ENCODE measurements at places on chromosomes 1 and 21. TPM values are rescaled to one million over a fixed set of nuclear protein-coding genes. Genes with fewer than 3 reads are reported as not detected.
A peak's percentile ranks its signal among the peaks of the same experiment; 100 is the strongest.

DNA sequence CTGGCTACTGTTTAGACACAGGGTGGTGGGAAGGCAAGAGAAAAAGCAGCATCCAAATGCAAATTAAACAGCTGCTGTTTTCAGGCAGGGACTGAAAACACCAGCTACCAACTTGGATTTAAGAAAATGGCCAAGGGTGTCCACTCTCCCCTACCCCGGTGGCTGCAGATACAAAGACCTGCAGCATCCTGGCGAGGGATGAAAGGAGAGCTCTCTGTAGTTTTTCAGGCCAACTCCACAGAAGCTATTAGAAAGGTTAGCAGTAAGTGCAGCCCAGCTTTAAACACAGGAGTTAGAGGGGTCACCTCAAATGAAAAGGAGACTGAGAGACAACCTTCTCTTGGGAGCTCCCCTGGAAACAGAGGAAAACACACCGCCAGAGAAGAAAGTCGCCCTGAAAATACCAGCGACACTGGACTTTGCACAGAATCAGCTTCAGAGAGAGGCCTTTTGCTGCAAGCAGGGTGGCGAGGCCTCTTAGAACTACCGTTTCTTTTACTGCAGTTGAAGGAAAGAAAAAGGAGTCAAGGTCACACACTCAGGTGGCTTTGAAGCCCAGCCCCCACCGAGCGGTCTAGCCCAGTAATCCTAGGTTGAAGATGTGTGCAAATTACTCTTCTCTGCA lies 74.4 kb upstream of the TIAM1 start:
- DNase-seq: no peak

SPATA46 gene
- total RNA-seq: not detected

FAM131C gene
- total RNA-seq: not detected

GRCh38 chr1:1554926-1555915 lies 14.8 kb upstream of the TMEM240 start:
- DNase-seq: no peak

PGM1 gene
- total RNA-seq: 41.6 TPM

DNA sequence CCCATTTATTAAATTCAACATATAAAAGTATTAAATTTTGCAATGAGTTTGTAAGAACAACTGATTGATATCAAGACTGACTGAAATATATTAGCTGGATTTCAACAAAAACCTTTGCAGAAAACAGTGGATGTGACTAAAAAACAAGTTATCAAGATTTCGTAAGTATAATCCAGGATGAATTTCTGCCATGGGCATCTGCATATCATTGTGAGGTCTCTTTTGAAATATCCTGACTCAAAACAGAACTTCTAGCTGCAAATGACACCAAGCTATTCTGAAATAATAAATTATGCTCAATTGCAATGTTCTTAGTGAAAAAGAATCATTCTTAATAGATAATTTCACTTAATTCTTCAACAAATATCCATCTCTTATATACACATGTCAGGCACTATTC lies 52.6 kb downstream of the CD34 start:
- no peak for DNase-seq

GRCh38 chr1:211924256-211924655 lies 93.7 kb upstream of the LPGAT1 start:
- DNase-seq: no peak

DNA sequence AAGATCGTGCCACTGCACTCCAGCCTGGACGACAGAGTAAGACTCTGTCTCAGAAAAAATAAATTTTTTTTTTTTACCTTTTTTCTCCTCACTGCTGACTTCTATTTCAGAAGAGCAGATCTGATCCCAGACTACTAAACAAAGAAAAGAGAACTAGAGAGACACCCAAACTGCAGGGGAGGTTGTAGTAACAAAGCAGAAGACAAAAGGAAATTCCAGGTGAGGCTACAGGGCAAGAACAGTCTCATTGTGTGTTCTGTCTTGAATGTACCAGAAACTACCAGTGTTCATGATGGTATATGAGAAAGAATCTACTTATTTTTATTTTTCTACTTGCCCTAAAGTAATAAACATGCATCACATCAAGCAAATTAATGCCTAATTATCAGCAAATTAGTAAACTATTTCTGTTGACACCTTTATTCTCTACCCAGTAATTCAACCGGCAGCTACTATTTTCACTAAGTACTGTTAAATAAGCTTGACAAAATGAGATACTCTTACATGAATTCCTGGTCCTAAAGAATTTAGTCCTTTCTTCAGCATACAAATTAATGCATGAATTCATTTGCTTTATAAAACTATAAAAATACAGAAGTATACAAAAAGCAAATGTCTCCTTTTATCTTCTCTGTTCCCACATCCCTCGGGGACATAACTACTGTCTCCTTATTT lies 40.6 kb downstream of the ARID4B start:
- DNase-seq: no peak

DNA sequence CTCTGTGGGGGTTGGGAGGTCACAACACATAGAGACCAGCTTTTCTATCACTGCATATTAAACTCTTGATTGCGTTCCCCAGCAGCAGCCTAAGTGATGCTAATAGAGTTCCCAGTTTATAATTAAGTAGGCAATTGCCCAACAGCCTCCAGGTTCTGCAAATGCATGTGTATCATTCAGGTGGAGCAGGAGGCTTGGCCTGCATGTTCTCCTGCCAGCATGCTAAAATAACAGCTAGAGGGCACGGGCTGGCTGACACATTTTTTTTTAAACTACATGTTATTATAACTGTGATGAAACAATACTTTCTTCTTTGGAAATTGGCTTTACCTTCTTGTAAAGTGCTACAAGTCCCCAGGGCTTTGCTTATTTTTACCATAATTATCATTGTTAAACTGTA lies 10.4 kb downstream of the TCHH start:
- DNase-seq: no peak

- no peak for DNase-seq
Observed at GRCh38 chr1:6948861-6949260, 163.6 kb downstream of the CAMTA1 start.

LCE1F gene
- 23.4 TPM for total RNA-seq

DNA sequence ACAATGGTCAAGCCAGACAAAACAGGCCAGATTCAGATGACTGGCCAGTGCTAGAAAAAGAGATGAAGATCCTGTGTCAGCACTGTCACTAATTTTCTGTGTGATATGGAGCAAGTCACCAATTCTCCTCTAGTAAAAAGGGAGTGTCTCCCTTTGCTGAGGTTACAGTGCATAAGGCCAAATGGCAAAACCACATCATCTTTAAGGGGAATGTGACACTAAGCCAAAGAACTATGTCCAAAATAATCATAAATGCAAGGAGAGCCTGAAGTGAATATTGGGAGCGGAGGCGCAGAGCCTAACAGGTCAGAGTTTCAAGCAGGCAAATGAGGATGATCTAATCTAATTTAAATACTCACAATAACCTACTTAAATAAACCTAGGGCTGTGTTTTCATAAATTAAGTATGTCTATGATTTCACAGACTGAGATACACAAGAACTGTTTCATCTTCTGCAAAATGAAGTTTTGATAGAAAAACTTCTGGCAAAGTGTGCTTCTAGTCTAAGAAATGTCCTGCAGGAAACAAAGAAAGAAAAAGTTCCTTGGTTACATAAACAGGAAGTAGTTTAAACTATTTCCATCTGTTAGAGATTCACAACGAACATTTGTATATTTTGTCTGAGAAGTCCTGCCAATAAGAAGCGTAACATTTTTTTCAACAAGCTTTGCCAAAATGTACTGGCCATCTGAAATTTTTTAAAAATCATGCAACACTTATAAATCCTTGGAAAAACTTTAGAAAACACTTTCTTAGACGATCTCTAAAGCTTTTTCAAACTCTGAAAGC lies 290.2 kb downstream of the LRRC40 start:
- DNase-seq: no peak

PBX1 gene
- 34.6 TPM for total RNA-seq

DNA sequence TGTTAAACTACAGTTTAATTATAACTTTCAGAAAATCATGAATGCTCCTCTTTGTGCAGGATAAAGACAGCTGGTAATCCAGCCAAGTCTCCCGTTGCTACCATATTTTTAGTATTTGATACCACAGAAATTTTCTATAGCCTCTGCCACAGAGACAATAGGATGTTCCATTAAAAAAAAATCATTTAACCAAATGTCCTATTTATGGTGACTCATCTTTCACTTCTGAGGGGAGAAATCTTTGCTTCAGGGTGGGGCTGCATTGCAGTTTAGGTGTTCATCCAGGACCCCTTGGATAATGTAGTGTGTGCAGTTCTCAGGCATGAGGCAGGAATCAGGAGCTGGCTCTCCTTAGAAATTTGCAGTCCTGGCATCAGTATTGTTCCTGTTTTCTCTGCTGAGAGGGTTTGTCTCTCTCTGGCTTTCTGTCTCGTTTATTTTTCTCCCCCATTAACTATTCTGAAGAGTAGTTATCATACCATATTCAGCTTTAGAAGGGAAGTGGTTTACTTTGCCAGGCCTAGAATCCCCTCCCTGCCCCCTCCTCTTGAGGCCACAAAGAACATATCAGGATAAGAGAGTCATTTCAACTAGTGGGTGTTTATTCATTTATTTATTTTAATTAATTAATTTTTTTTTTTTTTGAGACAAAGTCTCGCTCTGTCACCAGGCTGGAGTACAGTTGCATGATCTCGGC lies 3.1 kb downstream of the PRUNE1 start:
- DNase-seq: no peak

DNA sequence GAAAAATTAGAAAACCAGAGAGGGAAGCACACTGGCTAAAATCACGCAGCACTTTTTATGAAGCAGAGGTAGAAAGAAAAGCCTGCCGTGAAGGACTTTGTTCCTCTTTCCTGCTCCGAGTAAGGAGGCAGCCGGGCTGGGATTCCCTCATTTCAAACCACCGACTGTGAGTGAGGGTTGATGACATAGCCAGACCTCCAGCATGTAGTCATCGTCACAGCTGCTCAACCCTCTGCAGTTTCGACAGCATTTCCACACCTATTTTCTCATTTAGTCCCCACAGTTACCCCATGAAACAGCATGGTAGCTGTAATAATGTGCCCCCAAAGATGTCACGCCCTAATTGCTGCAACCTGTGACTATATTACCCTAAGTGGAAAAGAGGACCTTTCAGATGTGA lies 35.3 kb downstream of the FCRL5 start:
- no peak for DNase-seq

GRCh38 chr1:173128742-173129141 lies 78.0 kb upstream of the TNFSF18 start:
- no peak for DNase-seq

RIPPLY3 gene
- not detected for total RNA-seq

PADI1 gene
- total RNA-seq: 57.3 TPM

KRTAP21-2 gene
- not detected for total RNA-seq

GRCh38 chr1:101918277-101918676 lies 78.4 kb downstream of the OLFM3 start:
- no peak for DNase-seq

CENPF gene
- total RNA-seq: 7.8 TPM

TENT5C gene
- total RNA-seq: 3.5 TPM

TMPRSS3 gene
- 1.0 TPM for total RNA-seq

- no peak for DNase-seq
Observed at GRCh38 chr1:113456967-113457366, 66.7 kb downstream of the MAGI3 start.

DNA sequence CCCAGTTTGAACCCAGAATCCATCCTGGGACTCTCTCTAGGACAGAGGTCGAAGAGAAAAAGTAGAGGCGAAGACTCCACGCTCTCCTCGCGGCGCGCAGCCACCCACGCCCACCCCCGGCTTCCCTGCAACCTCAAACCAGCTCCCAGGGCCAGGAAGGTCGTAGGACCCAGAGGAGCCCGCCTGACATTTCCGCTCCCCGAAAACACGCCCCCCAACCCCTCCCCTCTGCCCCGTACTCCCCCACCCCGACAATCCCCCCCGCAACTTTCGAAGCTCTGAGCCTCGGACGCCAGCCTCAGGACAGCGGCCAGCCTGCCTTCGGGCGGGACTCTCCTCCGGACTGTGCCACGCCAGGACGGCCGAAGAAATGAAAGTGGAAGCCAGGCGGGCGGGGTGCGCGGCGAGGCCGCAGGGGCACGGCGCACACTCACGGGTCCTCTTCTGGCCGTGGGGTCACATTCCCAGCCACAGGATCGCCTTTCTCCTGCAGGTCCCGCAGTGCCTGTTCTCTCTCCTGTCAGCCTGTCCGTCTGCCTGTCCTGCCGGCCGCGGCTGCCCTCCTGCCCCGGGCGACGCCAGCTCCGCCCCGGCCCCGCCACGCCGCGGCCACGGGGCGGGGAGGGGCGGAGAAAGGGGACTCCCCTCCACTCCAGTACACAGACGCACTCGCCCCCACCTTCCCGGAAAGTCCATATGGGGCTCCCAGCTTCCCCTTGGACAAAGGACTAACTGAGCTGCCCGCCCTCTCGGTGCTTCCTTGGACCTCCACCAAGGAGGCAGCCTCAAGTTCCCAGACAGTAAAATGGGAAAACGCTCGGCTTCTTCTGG lies at the start of gene MOB3C:
MOB3C (minus strand) TSS at position 535 of the 831 bp plus-strand sequence. CDS start 3,490 bp downstream, outside the sequence.
- peak; percentile 89 for DNase-seq

PLA2G4A gene
- total RNA-seq: 11.5 TPM

- DNase-seq: no peak
Observed at GRCh38 chr1:229305392-229305791, 34.5 kb downstream of the RAB4A start.

DNA sequence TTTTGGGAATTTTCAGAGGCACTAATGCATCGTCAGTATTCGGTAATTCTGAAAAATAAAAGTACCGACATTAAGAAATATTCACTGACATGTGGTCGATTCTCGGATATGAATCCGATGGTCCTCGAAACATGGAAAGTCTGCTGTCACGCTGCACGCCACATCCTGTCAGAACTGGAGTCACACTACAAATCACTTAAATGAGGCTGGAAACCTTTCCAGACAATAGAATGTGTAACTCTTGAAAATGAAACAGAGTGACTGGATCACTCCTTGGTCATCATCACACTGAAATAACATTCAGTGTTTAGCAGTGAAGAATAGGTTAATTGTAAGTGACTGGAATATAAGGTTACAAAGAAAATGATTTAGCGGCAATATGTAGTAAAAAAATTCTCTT lies 620.1 kb upstream of the ADAMTS5 start:
- DNase-seq: no peak

- DNase-seq: no peak
Observed at GRCh38 chr1:178646821-178647220, 78.2 kb upstream of the RALGPS2 start.

DNA sequence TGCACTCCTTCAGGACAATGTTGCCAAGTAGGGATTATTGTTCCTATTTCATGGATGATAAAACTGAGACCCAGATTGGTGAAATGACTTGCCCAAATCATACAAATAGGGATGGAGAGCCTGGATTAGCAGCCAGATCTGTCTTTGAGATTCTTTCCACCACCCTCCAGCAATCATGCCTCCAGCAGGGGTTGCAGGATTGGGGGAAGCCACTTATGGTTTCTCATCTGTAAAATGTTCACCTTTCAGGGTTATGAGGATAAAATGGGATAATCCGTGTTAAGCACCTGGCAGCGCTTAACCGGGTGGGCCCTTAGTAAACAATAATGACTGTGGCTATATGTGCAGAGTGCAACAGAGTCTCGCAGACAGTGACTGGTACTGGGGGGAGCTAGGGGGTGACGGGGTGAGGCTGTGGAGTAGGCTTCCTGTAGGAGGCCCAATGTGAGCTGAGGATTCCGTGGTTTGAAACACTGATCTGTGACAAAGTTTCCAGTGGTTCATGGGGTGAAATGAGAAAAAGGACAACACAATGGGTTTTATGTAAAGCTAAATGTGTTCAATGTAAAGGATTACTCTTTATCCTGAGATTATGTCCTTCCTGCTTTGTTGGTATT lies 33.7 kb upstream of the FOXO6 start:
- no peak for DNase-seq

GRCh38 chr1:15936025-15936424 lies 39.9 kb downstream of the ZBTB17 start:
- DNase-seq: no peak

S100A14 gene
- total RNA-seq: 555 TPM

GRCh38 chr1:245863566-245864184 lies 643.4 kb downstream of the SMYD3 start:
- no peak for DNase-seq

All from suprapubic skin (tissue), 4 donors.